Heart left ventricle (tissue), 16 donors: ENCODE measurements at places on chromosomes 12 and 14.

GRCh38 chr12:89621521-89621920, 87.1 kb downstream of the ATP2B1 start:
- DNase-seq: no peak

DNA sequence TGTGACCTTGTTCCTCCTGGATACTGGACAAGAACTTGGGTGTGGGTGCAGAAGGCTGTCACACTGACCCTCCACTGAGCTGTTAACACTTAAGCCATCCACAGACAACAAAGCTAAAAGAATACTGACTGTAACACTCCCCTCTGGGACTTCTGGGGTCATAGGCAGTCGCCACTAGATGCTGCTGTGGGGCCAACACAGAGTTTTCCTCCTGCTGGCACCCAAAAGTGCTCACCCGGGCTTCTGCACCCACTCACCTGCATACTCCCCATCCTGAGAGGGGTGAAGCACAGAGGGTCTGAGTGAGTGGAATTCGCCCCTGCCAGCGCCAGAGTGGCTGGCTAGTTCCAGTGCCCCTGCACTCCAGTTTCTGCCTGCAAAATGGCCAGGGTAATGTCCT, 422.4 kb upstream of the LMO3 start:
- DNase-seq: no peak

DNA sequence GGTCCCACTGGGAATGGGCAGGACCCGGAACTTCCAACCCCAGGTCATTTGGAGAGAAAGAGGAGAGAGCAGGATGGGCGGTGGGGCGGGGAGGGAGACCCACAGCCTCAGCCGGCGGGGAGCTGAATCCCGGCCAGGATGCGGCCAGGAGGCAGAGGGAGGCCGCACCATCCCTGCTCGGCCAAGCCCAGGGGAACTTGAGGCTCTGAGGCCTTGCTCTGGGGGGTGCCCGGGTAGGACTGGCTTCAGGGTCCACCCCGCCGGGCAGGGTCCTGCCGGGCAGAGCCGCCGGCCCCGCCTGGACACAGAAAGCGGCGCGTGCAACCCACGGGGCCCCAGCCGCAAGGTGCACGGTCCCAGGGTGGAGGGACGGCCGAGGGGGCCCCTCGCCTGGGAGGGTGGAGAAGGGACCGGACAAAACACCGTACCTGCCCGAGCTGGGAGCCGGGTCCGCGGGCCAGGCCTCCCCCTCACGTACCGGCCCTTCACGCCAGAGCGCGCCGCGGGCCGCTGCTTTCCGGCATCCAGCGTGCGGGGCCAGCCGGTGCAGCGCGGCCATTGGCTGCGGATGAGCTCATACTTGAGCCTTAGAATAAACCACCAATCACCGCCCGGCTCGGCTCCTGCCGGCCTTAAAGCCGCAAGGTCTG, at the start of gene RPS6KL1:
TSS of gene RPS6KL1 (minus strand) at position 509 of the 650 bp plus-strand sequence. CDS start 1,719 bp downstream, outside the sequence.
- peak; percentile 92 for DNase-seq

DNA sequence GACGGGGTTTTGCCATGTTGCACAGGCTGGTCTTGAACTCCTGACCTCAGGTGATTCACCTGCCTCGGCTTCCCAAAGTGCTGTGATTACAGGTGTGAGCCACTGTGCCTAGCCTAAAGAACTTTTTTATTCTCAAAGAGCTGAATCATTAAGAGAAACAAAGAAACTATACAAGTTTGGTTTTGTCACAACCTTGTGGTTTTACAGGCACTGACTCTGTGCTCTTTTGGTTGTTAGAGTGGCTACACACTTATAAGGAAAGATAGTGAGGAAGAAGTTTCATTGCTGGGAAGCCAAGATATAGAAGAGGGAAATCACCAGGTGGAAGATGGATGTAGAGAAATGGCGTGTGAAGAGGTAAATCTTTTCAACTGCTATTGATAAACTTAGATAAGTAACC, 10.1 kb upstream of the DNAH10 start:
- DNase-seq: no peak

DNA sequence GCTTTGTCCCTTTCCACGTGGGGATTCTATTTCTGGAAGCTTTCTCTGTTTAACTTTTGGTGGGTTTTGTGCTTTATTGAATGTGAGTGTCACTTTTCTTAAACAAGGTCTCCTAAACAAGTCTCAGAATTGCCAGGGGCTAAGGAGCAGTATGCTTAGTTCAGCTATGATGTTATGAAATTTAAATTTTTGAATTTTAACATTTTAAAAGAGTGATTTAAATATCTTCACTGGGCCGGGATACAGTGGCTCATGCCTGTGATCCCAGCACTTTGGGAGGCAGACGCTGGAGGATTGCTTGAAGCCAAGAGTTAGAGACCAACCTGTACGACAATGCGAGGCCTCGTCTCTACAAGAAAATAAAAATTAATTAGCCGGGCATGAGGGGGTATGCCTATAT, 276.2 kb downstream of the ERC1 start:
- no peak for DNase-seq

- peak; percentile 38 for DNase-seq
Measured at GRCh38 chr14:54348923-54349620, 47.7 kb upstream of the CDKN3 start.

DNA sequence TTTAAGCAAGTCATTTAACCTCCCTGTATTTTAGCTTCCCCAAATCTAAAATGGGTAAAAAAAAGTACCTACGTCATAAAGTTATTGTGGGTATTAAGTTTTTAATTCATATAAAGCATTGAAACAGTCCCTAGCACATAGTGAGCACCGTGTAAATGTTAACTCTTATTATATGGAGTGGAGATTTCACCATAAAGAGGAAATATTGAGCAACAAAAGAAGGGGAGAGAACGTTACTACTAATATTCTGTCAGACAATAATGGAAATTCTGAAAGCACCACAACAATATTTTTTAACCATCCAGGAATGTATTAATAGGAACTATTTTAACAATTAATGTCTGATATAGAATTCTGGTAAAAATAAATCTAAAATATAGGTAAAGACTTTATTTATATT, 7.8 kb upstream of the CD163L1 start:
- DNase-seq: no peak

DNA sequence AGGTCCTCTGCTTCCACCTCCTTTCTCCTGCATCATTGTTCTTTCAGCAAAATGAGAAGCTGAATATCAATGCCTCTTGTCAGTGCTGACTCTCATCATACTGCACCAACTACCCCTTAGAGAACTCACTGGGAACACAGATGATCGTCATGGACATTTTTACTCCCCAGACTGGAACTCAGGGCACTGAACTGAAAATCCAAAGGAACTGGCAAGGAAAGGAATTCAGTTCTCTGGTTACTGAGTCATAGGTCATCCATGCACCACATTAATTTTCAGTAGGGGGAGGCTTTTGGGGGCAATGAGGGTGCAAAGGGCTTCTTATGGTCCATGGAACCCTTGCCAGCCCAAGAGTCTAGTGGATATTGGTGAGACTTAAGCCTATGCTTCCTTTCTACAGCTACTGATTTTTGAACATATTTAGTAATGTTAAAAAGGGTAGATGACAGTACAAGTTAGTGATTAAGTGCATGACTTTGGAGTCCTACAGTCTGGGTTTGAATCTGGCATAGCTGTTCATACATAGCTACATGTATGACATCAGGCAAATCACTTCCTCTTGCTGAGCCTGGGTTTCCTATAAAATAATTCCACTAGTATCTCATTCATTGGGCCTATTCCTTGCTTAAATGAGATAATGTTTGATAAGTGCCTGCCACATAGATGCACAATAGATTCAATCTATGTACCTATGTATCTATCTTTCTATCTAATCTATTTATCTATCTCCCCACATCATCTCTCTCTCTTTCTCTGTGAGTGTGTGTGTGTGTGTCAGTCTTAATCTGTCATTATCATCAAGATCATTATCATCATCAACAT, 29.2 kb downstream of the BBS10 start:
- DNase-seq: no peak

DNA sequence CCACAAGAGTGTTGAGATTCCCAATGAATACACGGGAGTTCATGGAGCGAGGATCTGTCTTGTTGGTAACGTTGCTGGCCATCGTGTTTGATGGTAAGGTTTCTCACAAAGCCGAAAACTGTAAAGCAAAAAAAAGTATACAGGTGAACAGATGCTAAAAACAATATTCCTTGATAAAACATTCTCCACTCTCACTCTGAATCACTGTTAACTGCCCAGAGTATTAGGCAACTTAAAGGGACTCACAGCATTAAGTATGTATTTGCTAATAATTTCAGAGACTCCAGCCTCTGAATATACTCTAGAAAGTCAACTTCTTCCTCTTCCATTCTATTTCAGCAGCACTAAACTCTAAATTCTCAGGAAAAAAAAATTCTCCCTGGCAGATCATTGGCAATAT, 35.1 kb downstream of the HNRNPC start:
- no peak for DNase-seq

DNA sequence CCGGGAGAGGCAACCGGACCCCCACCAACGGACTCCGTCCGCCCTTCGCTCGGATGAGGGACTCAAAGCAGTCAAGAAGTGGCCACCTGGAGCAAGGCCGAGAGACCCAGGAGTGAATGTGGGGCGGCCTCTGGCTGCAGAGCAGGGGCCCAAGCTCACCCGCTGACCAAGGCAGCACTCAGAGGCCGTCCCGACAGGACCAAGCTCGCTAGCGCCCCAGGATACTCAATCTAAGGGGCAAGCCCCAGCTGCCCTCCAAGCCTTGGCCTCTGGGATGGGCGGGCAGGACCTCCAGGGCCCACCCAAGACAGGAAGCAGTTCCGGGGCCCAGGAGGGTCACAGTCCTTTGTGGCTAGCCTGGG, 936 bp downstream of the AKT1 start:
- DNase-seq: no peak
